ENCODE measurements at places on chromosomes 2 and 18.

DNA sequence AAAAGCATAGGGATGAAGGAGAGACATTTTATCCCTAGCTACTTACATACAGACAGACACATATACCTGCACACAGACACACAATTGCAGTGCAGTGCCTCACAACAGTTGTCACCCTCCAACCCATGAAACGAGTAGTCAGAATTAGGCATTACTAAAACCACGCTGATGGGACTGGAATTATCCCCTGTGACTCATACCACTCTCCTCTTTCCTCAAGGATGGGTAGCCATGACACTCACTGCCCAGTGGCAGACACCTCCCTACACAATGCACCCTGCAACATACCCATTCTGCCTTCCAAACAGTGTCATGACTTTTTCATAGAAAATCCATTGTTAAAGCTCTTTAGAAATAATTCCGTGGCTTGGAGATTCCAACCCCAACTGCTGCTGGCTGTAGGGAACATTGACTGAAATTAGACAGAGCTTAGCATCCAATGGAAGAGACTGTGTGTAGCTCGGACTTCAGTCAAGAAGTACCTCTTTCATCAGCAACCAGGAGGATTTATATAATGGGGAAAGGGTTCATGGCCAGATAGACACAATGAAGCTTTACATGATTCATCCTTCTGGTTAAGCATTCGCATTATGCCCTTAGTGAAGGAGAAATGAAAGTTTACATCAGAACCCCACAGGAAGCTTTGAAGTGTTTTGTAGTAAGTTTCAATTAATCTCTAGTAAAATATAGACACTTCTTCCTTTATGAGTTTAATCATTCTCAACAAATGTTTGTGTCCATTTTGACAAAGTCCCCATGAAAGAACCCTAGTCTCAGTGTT, 155.2 kb downstream of the FBXO15 start:
- no peak for DNase-seq

DNA sequence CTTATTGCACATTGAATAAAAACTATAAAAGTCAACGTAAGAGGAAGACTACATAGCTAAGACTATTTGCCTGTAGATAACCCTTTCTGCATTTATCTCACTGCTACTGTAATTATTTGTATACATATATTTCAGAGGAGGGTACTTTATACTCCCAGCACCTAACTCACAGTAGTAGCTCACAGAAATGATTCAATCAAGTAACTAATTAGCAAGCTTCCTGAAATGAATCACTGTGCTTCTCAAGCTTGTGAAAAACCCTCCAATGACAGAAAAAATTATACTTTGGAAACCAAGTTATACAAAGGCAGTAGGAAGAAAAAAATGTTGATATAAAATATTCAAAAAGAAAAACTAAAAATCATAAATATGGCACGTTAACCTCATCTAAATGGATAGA, 124.9 kb downstream of the NBAS start:
- no peak for DNase-seq

- no peak for DNase-seq
These were observed 53.2 kb upstream of the CUL3 start for GRCh38 chr2:224638301-224638823.

- no peak for DNase-seq
These were observed 185.2 kb downstream of the SMAD2 start for GRCh38 chr18:47745227-47745626.

DNA sequence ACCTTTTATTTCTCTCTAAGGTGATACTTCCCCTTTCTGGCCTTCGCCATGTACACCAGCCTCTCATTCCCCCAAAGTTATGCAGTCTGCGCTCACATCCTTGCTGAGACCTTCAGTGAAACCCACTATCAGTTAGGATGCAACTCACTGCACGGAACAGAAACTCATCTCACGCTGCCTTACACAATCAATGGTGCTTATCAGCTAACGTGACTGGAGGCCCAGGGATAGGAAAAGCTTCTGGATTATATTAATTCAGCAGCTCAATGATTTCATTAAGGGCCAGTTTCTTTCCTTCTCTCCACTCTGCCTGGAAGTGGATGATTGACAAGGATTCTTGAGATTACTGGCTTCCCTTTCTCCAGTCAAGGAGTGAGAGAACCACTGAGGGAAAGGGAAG, 44.8 kb downstream of the CDH2 start:
- no peak for DNase-seq

- DNase-seq = no peak
These were observed 39.2 kb downstream of the GRHL1 start for GRCh38 chr2:9990736-9991135.

DNA sequence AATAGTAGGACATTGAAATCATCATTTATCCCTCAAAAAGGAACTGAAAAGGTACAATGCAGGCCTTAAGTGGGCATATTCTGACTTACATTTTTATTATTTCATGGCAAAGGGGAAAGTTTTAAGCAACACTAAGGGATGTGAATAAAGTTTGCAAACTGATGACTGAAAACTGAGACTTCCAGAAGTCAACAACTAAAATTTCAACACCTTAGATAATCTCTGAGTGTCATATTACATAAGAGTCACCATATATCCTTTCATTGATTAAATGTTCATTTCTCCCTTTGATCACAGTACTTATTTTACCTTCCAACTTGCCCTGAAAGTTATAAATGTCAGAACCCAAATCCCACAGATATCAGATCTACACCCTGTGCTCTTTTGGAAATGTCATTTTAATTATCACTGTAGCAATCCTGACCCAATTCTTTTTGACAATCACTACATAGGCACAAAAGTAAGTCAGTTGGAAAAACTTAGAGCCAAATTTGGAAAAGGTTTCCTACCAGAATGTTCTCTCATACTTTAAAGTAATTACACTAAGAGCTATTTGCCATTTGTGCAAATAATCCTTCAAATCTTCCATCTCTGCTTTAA, 44.4 kb upstream of the RNU4ATAC start:
- DNase-seq = no peak

DNA sequence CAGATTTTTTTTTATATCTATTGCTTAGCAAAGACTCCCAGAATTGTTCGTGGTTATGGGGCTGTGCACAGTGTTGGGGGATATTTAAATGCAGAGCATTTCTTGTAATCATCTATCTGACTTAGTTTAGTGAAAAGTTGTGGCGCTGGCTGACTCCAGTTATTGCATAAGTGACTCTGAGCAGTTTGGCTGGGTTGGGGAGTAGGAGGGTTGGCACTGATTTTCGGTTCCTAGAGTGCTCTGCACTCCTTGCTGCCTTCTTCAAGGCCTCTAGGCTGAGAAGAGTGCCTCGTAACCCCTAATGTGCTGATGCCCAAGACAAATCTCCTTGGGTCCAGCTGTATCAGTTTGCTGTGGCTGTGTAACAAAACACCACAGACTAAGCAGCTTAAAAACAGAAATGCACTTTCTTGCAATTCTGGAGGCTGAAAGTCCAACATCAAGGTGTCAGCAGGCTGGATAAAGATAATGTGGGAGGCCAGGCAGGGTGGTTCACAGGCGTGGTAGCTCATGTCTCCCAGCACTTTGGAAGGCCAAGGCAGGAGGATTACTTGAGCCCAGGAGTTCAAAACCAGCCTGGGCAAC, 6.5 kb upstream of the IMPA2 start:
- no peak for DNase-seq

- no peak for DNase-seq
These were observed 130.1 kb downstream of the SLC8A1 start for GRCh38 chr2:40321822-40322221.

GRCh38 chr2:134271758-134272157, 17.9 kb downstream of the MGAT5 start:
- DNase-seq = no peak

DNA sequence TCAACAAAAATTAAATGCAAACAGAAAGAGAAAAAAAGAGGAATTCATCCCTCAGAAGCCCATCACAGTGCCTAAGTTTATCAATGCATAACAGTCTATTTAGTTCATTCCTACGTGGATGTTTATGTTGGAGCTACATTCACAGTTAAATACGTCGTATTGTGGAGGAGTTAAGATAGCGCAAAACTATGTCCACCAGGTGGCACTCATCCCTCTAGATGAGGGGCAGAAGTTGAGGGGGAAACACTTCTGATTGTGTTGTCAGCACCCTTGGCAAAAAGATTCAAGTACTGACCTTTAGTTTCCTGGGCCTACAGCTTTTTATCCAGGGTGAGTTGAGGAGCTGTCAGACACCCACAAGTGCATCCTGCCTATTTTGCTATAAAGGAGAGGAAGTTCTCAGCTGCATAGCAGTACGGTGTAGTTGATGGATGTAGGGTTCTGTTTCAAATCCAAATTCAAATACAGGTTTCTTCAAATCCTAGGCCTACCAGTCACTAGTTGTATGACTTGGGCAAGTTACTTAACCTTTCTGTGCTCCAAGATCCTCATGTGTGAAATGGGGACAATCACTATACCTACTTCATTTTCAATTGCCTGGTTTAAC, 26.8 kb upstream of the MYO1B start:
- DNase-seq = no peak

DNA sequence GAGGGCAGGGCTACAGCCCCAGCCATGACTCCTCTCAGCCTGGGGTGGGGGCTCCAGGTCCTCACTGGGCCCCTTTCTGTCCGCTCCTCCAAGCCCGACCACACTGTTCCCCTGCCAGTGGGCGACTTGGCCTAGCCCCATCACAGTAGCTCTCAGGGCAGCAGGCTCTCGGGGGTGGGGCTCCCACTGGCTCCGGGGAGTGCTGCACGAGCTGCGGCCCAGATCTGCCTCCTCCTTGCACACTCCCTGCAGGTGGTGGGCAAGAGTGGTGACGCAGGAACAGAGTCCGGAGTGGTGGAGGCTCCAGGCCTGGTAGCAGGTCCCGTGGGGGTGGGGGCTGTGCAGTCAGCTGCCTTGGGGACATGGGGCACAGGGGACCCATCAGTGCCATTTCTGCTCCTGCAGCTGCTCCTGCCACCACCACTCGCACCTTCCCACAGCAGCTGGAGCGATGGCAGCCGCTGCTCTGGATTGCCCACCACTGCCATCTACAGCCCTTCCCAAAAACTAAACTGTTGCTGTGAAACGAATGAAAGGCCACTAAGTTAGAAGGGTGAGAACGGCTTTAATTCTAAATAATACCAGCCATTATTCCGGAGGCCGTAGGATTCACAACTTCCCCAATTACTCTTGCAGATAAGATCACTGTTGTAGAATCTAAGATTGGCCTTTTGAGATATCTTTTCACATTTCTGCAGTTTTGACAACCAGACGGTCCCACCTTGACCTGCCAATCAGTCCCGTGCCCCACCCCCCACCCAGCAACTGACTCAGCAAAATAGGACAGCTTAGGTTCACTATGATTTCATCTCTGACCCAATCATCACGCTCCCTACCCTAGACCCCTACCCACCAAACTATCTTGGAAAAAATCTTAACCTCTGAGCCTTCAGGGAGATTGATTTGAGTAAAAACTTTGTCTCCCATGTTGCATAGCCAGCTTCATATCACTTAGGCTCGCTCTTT, 530.2 kb downstream of the DCC start:
- DNase-seq = no peak

DNA sequence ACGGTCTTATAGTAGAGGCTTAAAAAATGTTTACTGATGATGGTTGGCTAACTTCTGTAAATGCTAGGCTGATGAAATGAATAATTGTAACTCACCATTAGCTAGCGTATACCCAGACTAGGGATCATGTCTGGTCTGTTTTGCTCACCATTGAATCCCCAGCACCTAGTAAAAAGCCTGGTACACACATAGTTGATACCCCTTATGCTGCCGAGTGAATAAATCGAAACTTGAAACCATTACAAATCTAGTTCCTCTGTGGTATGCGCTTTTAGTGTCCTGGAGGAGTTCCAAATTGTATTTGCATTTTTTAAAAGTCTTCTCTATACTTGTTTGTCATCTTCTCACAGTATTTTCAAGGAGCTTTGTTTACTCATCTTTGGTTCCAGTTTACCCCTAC, 1.3 kb downstream of the TAF1B start:
- no peak for DNase-seq

GRCh38 chr2:127563458-127564428, 28.3 kb downstream of the MYO7B start:
- no peak for DNase-seq

- no peak for DNase-seq
These were observed 324.1 kb downstream of the LPIN1 start for GRCh38 chr2:12070581-12070980.

- DNase-seq = no peak
These were observed 21.4 kb downstream of the NCOA1 start for GRCh38 chr2:24512404-24512803.

DNA sequence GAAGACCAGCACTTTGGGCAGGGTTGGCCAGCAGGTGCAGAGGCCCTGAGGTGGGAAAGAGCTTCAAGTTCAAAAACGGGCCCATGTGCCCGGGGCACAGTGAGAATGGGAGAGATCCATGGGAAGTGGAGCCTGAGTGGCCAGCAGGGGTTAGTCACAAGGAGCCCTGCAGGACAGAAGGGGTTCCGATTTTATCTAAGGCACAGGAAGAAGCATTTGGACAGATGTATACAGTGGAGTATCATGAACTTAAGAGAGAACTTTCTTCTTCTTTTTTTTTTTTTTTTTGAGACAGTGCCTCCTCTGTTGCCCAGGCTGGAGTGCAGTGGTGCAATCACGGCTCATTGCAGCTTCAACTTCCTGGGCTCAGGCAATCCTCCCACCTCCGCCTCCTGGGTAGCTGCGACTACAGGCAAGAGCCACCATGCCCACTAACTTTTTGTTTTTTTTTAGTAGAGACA, 24.0 kb downstream of the WIPF1 start:
- no peak for DNase-seq

- peak; percentile 21 for DNase-seq
These were observed 369.1 kb downstream of the MTX2 start for GRCh38 chr2:176638167-176639015.

DNA sequence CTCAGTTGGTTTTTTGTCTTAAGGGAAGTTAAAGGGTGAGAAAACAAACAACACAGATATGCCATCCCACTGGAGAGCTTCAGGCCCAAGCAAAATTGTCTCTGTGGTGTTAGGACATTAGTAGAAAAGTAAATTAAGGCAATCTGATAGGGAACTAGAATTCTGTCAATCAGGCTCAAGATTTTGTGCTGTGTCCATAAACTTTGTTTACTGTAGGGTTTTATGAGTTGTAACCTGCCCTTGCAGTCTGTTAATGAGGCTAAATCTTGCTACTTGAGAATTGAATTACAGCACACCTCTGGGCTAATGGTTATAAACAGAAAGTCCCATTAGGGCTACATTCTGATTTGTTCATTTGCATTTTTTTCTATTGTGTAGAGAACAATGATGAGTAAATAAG, 78.0 kb upstream of the OTX1 start:
- no peak for DNase-seq

DNA sequence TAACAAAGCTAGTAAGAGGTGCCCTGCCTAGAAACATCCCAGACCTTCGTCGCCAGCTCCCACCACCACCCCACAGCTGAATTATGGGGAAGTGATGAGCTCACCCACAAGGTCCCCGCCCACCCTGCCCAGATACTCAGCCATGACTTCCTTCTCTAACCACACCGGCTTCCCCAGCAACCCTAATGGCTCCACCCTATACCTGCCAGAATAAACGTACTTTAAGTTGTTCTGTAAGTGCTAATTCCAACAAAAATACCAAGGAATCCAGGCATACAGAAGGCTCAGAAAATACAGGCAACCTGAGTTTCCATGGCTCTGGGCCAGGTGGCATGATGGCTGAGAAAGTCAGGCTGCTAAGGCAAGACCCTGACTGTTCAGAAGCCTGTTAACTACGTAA, 39.1 kb downstream of the TMEM163 start:
- no peak for DNase-seq
